Tibial nerve (tissue), 4 donors: ENCODE measurements at places on chromosomes 6 and 20.

GRCh38 chr6:128400875-128401274 lies 119.5 kb downstream of the PTPRK start:
- no peak for DNase-seq

- no peak for DNase-seq
Observed at GRCh38 chr6:138503881-138504680, 4.8 kb upstream of the NHSL1 start.

DNA sequence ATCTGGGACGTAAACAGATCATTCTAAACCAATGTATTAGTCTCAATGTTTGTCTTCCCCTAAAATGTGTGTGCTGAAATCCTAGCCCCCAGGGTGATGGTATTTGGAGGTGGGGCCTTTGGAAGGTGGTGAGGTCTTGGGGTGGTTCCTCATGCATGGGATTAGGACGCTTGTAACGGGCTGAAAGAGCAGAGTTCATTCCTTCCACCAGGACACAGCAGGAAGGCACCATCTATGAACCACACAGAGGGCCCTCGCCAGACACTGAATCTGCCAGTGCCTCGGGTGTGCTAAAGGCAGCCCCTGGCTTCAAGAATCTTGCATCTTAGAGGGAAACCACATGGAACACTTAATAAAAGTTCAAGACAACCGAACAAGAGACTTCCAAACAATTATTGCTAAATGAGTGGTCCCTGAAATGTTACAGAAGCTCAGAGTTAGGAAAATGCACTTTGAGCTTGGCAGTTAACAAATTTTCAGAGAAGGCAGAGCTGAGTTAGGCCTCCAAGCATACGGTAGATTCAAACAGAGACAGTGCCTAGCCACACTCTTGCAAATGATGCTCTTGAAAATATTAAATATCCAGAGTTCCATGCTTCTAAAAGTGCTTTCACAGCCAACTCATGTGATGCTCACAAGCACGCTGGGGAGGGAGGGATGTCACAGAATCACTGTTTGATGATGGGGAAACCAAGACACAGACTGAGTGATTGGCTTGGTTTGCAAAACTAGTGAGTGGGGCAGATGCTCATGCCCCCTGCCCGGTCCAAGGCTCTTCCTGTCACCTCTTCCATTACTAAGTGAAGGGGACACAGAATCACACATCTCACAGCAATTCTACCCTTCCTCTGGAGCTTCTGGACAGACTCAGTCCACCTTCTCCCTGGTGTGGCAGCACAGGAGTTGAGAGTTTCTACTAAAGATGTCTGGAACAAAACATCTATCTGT lies 27.4 kb downstream of the TBC1D7 start:
- DNase-seq = no peak

- peak; percentile 54 for DNase-seq
Observed at GRCh38 chr6:149934249-149935156, 7.3 kb upstream of the ULBP2 start.

GRCh38 chr20:33133373-33133941 lies 34.5 kb upstream of the BPIFA2 start:
- DNase-seq = no peak

DNA sequence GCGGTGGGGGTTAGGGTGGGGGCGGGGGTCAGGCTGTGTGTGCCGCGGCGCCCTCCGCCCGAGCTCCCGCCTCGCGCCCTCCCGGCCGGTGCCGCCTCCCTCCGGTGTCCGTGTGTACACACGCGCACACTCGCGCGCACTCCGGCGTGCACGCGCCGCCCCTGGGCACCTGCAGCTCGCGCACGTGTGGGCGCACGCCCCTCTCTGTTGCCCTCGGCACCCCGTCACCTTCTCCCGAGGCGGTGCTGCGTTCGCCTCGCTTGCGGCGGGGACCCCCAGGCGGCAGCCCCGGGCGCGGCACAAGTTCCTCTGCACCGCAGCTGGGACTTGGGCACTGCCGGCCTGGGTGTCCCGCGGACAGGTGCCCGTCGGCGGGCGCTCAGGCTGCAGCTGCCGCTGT lies 525 bp downstream of the MACROD2 start:
- no peak for DNase-seq

- no peak for DNase-seq
Observed at GRCh38 chr6:66355471-66355870, 648.4 kb upstream of the EYS start.

- no peak for DNase-seq
Observed at GRCh38 chr20:45339084-45339483, 9.1 kb downstream of the SDC4 start.

GRCh38 chr20:17959257-17959627 lies 9.4 kb downstream of the SNX5 start:
- DNase-seq = no peak

DNA sequence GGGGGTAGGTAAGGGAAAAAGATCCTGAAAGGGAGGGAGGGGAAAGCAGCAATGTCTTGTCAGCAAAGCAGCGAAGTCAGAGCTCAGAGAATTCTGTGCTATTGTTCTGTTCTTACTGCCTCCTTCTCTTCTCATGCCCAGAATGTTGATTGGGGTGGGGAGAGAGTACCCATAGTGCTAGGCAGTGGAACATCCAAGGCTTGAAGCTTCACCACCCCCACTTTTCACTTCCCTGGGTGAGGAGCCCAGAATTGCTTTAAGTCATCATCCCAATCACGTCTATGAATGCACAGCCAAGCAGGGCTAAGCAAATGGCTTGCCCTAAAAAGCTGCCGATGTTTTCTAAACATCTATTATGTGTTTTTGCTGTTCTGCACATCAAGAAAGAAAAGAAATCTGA lies 16.5 kb downstream of the REPS1 start:
- no peak for DNase-seq

- no peak for DNase-seq
Observed at GRCh38 chr6:134999107-134999506, 49.2 kb upstream of the ALDH8A1 start.

GRCh38 chr6:6052216-6052615 lies 45.5 kb upstream of the NRN1 start:
- no peak for DNase-seq

- no peak for DNase-seq
Observed at GRCh38 chr6:24655215-24655614, 9.2 kb upstream of the KIAA0319 start.

GRCh38 chr6:165910184-165910966 lies 247.3 kb upstream of the PDE10A start:
- DNase-seq = no peak

GRCh38 chr6:16901782-16902181 lies 140.5 kb upstream of the ATXN1 start:
- DNase-seq = peak; percentile 38

DNA sequence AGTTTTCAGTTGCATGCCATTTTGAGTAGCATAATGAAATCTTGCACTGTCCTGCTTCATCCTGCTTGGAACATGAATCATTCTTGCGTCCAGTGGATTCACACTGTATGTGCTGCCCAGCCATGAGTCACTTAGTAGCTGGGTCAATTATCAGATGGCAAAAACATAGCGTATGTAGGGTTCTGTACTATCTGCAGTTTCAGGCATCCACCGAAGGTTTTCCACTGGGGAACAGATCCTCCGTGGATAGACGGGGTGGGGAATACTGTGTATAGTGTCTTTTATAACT lies 61.4 kb downstream of the IL22RA2 start:
- no peak for DNase-seq

DNA sequence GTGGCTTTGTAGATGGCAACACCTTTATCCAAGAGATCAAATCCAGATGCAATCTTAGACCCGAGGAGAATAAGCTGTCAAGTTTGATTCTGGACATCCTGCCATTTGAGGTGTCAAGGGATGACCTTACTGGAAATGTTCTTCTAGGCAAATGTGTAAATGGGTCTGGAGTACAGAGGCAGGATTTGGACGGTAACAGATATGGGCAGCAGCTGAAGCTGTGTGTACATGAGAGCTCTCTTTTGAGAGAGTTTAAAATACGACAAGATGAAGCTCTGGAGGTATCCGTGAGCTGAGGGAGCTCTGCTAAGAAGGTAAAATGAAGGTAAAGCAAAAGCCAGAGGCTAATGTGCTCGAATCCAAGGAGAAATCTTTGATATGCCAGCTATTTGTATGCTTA lies 56.6 kb downstream of the RALGAPA2 start:
- no peak for DNase-seq

DNA sequence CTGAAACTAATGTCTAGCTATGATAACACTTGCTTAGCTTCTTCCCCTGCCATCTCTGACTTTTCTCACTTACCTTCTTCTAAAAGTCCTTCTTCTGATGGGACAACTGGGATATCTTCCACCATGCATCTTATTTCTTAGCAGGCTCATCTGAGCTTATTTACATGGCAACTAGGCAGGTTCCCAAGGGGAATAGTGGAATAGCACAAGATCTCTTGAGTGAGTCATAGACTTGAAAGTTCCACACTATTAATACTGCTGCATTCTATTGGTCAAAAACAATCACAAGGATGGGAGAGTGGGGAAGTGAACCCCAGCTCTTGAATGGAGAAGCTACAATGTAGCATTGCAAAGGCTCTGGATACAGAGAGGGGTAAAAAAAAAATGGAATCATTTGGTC lies 142.1 kb downstream of the HAO1 start:
- no peak for DNase-seq

- DNase-seq = no peak
Observed at GRCh38 chr6:22849921-22850320, 280.6 kb downstream of the HDGFL1 start.

GRCh38 chr6:152973916-152974315 lies 8.9 kb downstream of the FBXO5 start:
- no peak for DNase-seq

DNA sequence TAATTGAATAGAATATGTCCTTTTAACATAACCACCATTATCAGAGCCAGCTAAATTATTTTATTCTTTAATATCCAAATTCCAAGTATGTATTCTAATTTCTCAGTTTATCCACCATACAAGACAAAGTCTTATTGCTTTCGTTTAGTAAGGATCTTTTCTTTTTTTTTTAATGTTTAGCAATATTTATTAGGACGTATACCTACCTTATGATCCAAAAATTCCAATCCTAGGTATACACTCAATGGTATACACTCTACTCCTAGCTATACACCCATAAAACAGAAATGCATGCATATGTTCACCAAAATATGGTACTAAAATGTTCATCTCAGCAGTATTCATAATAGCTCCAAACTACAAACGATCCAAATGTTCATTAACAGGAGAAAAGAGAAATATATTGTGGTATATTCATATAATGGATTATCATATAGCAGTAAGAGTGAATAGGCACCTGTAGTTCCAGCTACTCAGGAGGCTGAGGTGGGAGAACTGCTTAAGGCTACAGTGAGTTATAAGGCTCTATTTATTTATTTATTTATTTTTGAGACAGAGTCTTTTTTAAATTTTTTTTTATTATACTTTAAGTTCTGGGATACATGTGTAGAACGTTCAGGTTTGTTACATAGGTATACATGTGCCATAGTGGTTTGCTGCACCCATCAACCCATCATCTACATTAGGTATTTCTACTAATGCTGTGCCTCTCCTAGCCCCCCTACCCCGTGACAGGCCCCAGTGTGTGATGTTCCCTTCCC lies 17.3 kb downstream of the TNFAIP3 start:
- no peak for DNase-seq

DNA sequence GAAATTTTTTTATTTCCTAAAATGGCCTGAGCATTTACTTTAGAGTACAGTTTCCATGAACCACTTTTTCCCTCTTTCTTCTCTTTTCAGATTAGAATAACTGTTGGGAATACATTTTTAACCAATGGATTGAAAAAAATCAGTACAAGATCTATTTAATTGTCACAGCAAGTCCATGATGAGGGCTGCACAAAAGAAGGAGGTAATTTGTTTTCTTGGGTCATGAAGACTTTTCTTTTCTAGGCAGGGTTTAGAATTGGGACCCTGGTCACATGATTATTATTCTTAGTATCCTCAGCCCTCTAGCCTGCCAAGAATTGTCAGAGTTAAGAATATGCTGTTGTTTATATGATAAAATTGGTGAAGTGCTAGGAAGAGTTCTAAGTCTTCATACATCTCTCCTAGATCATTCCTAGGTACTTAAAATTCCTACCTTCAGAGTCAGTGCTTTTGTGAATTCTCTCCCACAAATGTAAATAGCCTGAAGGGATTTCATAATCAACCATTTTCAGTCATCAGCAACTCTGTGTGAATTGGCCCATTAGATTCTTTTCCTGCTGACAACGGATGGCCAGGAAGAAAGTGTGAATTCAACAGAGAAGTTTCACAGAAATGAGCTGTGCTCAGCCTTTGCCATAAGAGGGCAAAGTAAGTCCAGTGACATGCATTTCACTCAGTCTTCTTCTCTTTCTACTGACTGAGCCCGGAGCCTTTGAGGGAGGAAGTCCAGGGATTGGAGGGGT lies 32.4 kb upstream of the TPBG start:
- no peak for DNase-seq

DNA sequence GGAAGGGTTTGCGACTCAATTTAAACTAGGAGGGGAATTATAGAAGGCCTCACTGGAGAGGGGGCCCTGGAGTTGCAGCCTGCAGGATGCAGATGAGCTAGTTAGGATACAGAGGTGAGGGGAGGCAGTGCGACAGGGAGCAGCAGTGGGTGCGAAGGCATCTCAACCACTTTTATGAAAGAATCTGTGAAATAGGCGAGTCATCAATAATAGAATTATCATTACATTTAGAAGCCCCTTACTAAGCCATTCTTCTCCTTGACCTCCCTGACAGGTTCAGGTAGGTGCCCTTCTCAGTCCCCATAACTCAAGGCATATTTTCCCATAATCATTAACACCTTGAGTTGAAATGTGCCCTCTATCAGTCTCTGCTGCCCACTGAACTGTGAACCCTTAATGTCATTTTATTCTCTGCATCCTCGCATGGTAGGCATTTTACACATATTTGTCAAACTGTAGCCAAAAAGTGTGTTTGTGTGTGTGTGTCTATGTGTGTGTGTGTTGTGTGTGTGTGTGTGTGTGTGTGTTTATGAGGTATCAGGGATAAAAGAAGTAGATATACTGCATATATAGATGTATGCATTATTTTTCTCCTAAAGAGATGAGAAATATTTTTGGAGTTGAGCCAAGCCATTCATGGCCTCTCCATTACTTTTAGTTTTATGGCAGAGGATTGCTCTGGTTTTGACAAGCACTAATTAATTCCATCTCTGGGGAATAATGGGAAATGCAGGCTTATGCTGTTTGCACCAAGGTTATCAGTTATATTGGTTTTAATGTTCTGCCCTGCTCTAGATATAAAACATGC lies 898.8 kb downstream of the KIF16B start:
- no peak for DNase-seq

DNA sequence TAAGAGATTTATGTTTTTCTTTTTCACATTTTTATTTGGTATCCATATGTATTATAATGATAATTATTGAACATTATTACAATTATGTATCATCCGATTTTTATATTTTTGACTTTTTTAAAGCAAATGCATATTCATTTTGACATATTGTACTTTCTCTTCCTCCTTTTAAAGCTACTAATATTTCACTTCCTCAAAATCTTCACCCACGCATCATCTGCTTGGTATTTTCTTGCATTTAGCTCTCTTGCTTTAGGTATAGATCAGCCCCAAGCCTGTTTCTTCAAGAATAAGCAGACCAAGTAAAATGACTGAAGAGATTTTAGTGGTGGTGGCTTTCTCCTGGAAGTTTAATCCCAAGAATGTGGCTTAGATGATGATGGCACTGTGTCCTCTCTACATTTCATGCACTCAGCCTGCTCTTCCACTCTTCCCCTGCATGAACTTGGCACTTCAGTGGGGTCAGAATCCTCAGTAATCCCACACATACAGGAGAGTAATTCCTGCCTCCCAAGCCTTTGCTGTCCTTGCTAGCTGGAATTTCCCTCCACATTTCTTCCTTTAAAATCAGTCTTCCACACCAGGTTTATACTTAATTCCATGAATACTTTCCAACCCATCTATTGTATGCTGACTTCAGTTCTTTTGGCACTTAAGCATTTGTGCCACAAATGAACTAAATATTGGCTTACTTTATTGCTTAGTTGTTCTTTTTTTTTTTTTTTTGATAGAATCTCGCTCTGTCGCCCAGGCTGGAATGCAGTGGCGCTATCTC lies 8.2 kb downstream of the NCOA7 start:
- no peak for DNase-seq
